ENCODE measurements at places on chromosomes 3 and 15. TPM values are rescaled to one million over a fixed set of nuclear protein-coding genes. Genes with fewer than 3 reads are reported as not detected.

Gene THPO
- total RNA-seq: 0.13 TPM

Gene ROPN1
- total RNA-seq: not detected

Gene FEZF2
- not detected for total RNA-seq

Gene SSUH2
- 0.42 TPM for total RNA-seq

Gene SUSD5
- 2.3 TPM for total RNA-seq

Gene GOLGA6D
- total RNA-seq: not detected

Gene EAF2
- total RNA-seq: 2.6 TPM

Gene GUCA1C
- not detected for total RNA-seq

Gene RETNLB
- not detected for total RNA-seq

Gene GOLGA8S
- 2.1 TPM for total RNA-seq

Gene SLC24A5
- total RNA-seq: not detected

Gene P2RY12
- total RNA-seq: 0.89 TPM

All from thyroid gland (tissue), 4 donors.